Activated CD8-positive, alpha-beta memory T cell treated with anti-CD3 and anti-CD28 coated beads, Interleukin-2, amount 50 U/mL, for 48 hours (primary cell): ENCODE measurements at places on chromosomes 16 and 17.

GRCh38 chr17:63624531-63624880 is 2.3 kb downstream of the MAP3K3 start:
- no peak for DNase-seq

DNA sequence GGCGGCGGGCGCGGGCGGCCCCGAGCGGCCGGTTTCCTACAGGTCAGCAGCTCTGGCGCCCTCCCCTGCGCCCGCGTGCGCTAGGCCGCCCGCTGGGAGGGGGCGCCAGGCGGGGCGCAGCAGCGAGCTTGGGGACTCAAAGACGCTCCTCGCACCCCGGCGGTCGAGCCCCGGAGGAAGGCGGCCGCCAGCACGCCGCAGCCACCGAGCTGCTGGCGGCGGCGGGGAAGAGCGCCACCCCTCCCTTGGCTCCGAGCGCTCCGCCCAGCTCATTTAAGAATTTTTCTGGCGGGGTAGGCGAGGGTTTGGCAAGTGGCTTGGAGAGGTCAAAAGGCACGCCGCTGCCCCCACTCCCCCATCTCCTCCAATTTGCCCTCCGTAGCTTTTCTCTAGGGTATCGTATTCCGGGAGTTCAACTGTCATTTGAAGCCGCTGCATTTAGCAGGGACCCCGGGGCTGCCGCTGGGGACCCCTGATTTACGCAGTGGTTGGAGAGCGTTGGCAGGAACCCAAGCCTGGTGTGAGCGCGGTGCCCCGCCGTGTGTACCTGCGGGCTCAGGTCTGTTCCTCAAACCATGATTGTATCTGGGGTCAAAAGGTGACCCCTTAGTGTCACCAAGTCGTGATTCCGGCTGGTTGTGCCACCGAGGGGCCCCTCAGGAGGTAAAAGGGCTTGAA is 59.5 kb upstream of the GSE1 start:
- DNase-seq, result peak; percentile 77

GRCh38 chr16:84042879-84043485 is 387 bp upstream of the SLC38A8 start:
- no peak for DNase-seq

GRCh38 chr17:39143552-39144093 is 7.8 kb downstream of the PLXDC1 start:
- no peak for DNase-seq

DNA sequence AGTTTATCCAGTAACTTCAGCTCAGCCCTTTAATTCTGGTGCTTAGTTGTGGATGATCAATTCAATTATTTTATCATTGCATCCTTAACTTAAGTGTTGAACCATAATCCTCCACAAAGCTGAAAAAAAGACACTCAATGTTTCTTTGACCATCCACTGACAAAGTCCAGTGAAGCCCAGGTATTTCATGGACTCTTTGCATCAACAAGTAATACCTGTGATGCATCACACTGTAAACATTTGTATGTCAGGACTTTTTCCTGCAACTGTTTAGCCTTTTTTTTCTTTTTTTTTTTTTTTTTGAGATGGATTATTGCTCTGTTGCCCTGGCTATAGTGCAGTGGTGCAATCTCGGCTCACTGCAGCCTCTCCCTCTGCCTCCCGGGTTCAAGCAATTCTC is 6.6 kb upstream of the NFAT5 start:
- DNase-seq, result no peak

DNA sequence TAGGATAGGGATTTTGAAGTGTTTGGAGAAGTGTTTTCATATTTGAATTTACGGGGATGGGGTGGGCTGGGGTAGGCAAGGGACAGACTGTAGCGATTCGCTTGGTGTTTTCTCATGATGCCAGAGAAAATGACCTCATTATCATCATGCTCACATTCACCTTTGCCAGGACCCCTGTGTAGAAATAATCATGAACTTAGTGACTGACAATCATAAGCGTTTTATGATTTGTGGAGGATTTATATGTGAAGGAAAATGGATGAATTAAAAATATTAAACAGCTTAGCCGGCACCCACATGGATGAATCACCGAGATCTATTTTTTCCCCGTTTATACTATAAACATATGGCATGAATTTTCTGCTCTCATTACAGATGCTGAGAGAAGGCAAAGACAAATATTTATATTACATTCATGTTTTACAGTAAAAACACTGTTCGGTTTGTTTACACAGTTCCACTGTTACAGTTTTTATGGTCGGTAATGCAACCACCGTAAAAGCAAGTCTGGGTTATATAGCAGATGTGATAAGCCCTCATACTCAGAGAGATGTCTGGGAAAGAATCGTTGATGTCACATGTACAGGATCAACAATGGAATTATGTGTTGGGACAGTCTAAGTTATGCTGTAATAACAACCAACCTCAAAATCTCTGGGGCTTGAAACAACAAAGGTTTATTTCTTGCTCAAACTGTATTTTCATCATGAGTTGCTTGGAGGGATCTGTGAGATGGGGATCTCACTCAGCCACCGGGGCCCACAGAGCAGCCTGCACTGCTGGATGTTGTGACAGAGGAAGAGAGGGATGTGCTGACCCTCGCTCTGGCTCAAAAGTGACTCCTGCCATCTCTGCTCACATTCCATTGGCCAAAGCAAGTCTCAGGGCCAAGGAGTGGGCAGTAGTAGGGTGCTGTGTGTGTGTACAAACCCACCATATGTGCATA is 85.1 kb downstream of the WWOX start:
- no peak for DNase-seq

DNA sequence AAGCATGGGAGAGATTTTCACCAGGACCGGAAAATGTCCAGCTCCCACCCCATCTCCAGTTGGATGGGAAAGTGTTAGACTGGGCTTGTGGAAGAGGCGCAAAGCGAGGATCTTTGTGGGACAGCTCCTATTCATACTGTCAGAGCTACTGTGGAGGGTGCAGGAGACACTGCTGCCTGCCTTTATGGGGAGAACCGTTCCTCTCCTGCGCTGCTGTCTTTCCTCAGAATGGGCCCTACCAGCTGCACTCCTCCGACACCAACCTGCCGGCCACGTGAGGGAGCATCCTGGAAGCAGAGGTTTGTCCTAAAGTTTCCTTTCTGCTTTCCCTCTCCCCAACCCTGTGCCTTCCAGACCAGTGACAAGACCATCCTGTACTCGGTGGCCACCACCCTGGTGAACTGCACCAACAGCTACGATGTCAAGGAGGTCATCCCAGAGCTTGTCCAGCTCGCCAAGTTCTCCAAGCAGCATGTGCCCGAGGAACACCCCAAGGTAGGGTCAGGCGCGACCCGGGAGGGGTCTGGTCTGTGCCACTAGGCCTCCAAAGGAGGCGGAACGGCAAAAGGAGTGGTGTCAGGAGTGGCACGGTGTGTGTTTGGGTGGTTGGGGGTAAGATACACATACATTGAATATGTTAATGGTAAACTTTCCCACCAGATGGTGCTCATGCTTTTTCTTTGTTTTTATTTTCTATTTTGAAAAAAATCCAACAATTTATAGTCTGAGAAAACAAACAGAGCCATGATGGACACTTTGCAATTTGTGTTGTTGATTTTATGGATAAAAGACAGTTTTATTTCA is 23.0 kb downstream of the SLC35G3 start:
- DNase-seq, result peak; percentile 34

DNA sequence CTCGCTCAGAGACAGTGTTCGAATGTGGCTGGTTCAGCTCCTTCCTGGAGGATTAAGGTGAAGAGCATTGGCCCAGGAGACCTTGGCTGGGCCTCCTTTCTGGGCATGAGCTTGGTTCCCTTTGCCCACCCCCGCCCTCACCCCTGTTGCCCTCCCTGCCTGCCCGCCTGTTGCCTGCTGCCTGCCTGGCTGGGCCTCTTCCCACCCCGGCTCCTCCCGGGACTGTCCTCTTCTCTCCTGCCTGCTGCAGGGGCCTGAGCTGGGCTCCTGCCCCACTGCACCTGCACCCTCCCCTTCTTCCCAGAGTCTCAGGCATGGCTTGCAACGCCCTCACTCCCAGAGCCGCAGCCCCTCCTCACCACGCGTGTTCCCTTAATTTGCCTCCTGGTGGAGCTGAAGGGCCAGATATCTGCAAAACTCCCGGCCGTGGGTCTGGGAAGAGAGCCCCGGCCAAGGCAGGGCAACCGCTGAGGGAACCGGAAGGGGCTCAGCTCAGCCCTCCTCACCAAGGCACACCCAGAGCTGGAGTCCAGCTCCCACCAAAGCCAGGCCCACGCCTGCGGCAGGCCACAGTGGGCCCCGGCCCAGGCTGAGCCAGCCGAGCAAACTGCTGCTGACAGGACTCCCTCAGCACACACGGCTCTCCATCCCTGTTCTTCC is 31.2 kb downstream of the MNT start:
- DNase-seq, result no peak

DNA sequence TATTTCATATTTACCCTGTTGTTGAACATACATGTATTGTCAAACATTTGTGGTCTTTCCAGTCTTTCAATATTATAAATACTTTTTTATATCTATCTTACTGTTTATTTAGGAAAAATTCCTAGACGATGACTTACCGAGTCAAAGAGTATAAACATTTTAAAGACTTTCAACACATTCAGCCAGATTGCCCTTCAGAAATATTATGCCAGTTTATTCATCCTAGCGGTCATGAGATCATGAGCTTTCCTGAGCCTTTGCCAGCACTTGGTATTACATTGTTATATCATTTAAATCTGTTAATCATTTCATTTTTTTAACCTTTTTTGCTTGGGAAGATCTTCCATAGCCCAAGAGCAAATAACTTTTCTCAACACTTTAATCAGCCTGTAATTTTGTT is 197.4 kb downstream of the SPECC1 start:
- no peak for DNase-seq

DNA sequence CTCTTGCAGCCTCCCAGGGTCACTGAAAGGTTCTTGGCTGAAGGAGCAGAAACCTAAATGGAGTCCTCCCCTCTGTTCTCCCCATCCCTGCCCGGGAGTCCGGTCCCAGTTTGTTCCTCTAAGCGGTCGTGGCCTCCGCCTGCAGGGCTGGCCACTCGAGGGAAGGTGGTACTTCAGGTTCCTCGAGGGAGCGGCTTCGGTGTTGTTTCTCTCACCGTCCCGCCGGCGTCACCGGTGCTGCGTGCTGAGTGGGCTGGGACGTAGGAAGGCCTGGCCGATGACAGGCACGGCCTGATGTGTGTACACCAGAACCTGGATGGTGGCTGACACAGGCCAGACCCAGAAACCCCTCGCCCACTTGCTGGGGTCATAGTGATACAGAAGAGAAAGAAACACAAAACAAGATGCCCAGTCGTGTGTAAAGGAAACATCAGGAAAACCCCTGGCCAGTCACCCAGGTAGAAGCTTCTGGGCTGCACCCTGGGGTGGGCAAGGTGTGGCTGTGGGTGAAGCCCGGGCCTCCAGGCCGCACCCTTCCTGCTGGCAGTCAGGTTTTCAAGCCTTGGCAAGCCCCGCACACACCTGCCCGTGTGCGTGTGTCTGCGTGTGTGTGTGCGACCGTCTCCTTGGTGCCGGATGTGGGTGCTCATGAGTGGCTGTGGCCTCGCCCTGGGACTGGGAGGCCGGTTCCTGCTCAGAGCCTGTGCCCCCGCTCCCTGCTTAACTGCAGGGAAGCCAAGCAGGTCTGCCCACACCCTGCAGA is 52.0 kb downstream of the BAIAP2 start:
- DNase-seq, result no peak
